ENCODE measurements at places on chromosomes 12 and 14. TPM values are rescaled to one million over a fixed set of nuclear protein-coding genes. Genes with fewer than 3 reads are reported as not detected.

The EMP1 gene
- total RNA-seq = 6.9 TPM

DNA sequence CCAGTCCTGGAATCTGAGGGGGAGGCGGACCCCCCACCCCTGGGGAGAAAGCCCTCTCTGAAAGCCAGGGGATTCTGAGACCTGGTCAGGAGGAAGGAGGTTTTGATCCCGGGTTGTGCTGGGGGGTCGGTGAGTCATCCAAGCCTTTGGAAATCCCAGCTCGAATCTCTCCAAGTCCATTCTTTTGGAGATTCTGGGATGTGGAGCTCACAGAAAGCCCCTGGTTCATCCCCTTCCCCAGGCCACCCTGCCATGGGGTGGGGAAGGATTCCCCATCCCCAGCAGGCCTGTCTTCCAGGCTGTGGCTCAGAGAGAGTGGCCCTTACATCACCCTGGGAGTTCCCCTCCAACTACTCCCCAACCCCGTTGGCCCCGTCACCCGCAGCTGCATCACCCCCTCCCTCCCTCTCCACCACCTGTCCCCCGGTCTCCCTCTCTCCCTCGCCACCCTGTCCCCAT, 14.3 kb downstream of the EXOC3L4 start:
- peaks cover 81% of the 10 kb centered on the region for H3K4me1 ChIP-seq
- H3K4me3 ChIP-seq = no peak overlapping the region
- no peaks in the 10 kb centered on the region for H3K36me3 ChIP-seq
- H3K27ac ChIP-seq = peak overlapping the region; percentile 45
- DNase-seq = peak; percentile 58

GRCh38 chr12:38543151-38543550, 226.6 kb downstream of the ALG10B start:
- DNase-seq = no peak
- H3K36me3 ChIP-seq = no peaks in the 10 kb centered on the region

DNA sequence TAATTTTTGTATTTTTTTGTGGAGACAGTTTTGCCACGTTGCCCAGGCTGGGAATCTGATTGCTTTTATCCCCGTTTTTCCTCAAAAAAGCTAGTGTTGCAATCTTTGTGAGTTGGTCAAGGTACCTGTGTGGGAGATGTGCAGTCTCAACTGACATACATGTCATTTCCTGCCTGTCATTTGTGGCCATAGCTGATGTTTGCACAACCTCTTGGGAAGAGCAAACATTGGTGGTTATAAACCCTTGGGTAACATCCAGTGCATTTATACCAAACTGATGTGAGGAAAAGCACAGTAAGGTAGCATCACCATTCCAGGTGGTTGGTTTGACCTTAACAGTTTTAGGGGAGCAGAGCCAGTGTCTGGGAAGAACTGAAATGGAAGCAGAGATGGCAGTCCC, 54.7 kb downstream of the ATG14 start:
- H3K27me3 ChIP-seq = no peaks in the 10 kb centered on the region
- H3K4me1 ChIP-seq = no peaks in the 10 kb centered on the region

The PTPRR gene
- not detected for total RNA-seq

GRCh38 chr12:130746546-130746945, 30.4 kb upstream of the RIMBP2 start:
- no peaks in the 10 kb centered on the region for H3K27me3 ChIP-seq
- no peaks in the 10 kb centered on the region for H3K4me1 ChIP-seq
- no peaks in the 10 kb centered on the region for H3K36me3 ChIP-seq
- DNase-seq = no peak

- no peak overlapping the region for H3K27ac ChIP-seq
- no peaks in the 10 kb centered on the region for H3K27me3 ChIP-seq
- H3K36me3 ChIP-seq = no peaks in the 10 kb centered on the region
- H3K4me3 ChIP-seq = peak overlapping the region; percentile 49
These were observed 65.8 kb upstream of the SLC8A3 start for GRCh38 chr14:70254476-70254961.

DNA sequence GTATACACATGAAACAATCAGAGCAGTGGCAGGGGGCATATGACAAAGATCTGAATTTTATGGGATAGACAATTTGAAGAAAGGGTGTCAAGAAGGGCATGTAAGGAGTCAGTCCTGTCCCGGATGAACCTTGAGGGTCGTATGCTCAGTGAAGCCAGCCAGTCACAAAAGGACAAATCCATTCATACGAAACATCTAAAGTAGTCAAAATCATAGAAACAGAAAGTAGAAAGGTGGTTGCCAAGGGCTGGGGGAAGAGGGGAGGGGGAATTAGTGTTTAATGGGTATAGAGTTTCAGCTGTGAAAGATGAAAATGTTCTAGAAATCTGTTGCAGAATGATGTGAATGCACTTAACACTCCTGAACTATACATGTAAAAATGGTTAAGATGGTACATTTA, 157.5 kb downstream of the TGFB3 start:
- no peak overlapping the region for H3K27ac ChIP-seq
- H3K4me1 ChIP-seq = no peaks in the 10 kb centered on the region
- H3K4me3 ChIP-seq = no peak overlapping the region
- H3K36me3 ChIP-seq = no peaks in the 10 kb centered on the region
- no peak for DNase-seq

- no peak overlapping the region for H3K27ac ChIP-seq
- H3K27me3 ChIP-seq = no peaks in the 10 kb centered on the region
- H3K4me3 ChIP-seq = no peak overlapping the region
- H3K36me3 ChIP-seq = no peaks in the 10 kb centered on the region
- no peak for DNase-seq
These were observed 65.1 kb upstream of the PRB2 start for GRCh38 chr12:11460343-11461023.

- DNase-seq = no peak
- H3K4me1 ChIP-seq = no peaks in the 10 kb centered on the region
- no peaks in the 10 kb centered on the region for H3K36me3 ChIP-seq
These were observed 69.3 kb downstream of the FBXW8 start for GRCh38 chr12:116980083-116980482.

DNA sequence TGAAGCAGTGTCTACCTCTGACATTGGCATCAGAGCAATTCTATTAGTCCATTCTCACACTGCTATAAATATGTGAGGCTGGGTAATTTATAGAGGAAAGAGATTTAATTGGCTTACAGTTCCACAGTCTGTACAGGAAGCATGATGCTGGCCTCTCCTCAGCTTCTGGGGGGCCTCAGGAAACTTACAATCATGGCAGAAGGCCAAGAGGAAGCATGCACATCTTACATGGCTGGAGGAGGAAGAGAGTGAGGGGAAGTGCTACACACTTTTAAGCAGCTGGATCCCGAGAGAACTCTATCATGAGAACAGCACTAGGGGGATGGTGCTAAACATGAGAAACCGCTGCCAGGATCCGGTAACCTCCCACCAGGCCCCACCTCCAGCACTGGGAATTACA, 25.7 kb upstream of the SEL1L start:
- no peak overlapping the region for H3K27ac ChIP-seq
- no peak for DNase-seq
- H3K4me3 ChIP-seq = no peak overlapping the region
- no peaks in the 10 kb centered on the region for H3K36me3 ChIP-seq
- H3K27me3 ChIP-seq = no peaks in the 10 kb centered on the region

- no peaks in the 10 kb centered on the region for H3K4me1 ChIP-seq
- H3K4me3 ChIP-seq = no peak overlapping the region
These were observed 80.1 kb downstream of the CHST11 start for GRCh38 chr12:104536841-104537240.

- H3K4me1 ChIP-seq = no peaks in the 10 kb centered on the region
- no peak for DNase-seq
- no peaks in the 10 kb centered on the region for H3K36me3 ChIP-seq
- H3K27ac ChIP-seq = no peak overlapping the region
These were observed 12.9 kb upstream of the OXA1L start for GRCh38 chr14:22753586-22753985.

GRCh38 chr14:52124791-52125684, 56.2 kb upstream of the NID2 start:
- no peaks in the 10 kb centered on the region for H3K36me3 ChIP-seq
- no peak for DNase-seq
- no peaks in the 10 kb centered on the region for H3K27me3 ChIP-seq
- H3K27ac ChIP-seq = no peak overlapping the region
- no peak overlapping the region for H3K4me3 ChIP-seq

The KCNC2 gene
- not detected for total RNA-seq

GRCh38 chr12:20350026-20350425, 18.3 kb upstream of the PDE3A start:
- no peak overlapping the region for H3K27ac ChIP-seq
- H3K4me1 ChIP-seq = no peaks in the 10 kb centered on the region
- H3K36me3 ChIP-seq = no peaks in the 10 kb centered on the region

DNA sequence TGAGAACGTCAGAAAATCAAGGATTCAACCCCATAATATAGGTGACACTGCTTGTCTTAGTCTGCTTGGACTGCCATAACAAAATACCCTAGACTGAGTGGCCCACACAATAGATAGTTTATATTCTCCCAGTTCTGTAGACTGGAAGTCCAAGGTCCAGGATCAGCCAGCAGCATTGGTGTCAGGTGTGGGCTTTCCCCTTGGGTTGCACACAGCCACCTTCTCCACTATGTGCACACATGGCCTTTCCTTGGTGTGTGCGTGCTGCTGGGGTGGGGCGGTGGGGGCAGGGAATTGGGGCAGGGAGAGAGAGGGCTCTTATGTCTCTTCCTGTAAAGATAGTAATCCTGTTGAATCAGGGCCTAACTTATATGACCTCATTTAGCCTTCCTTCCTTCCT, 106.4 kb downstream of the SLC25A47 start:
- H3K4me1 ChIP-seq = no peaks in the 10 kb centered on the region
- DNase-seq = no peak
- H3K27ac ChIP-seq = no peak overlapping the region

DNA sequence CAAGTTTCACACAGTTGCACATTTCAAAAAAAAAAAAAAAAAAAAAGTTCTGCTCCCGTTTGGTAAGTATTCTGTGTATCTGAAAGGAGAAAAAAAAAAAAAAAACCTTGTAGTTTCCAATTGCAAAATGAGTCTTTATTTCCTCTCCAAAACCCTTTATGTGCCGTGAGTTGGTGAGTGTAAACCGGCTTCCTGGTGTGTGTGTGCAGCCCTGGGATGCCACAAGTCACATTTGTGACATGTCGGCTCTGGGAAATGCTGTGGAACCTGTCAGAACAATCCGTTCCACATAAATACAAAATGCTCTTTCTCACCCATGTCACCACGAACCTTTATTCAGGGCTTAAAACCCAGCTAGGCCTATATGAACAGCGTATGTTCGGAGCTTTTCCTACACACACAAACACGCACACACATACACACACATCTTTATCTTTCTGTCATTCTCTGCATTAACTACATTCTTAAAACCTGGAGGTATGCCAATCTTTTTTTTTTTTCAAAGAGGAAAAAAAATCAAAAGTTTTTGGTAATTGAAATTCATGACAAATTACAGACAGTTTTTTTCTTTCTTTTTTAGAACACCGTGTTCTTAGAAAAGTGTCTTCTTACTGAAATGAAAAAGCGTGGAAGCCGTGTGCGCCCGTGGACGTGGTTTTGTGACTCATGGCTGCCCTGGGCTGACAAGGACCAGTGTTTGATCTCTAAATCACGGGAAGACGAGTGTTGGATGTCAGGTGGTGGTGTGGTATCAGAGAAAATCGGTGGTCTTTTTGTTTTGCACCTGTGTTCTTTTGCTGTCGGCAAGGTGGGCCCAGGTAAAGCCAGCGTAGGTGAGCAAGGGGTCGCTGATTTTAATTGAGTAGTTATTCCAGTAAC, 612.0 kb downstream of the VRK1 start:
- H3K27ac ChIP-seq = no peak overlapping the region
- DNase-seq = no peak
- H3K27me3 ChIP-seq = peaks cover 7% of the 10 kb centered on the region
- peaks cover 3% of the 10 kb centered on the region for H3K4me1 ChIP-seq
- no peaks in the 10 kb centered on the region for H3K36me3 ChIP-seq
- H3K4me3 ChIP-seq = no peak overlapping the region

The TCP11L2 gene
- total RNA-seq = 14.2 TPM
